MM.1S (cell line): ENCODE measurements at places on chromosomes 1 and 21.

DNA sequence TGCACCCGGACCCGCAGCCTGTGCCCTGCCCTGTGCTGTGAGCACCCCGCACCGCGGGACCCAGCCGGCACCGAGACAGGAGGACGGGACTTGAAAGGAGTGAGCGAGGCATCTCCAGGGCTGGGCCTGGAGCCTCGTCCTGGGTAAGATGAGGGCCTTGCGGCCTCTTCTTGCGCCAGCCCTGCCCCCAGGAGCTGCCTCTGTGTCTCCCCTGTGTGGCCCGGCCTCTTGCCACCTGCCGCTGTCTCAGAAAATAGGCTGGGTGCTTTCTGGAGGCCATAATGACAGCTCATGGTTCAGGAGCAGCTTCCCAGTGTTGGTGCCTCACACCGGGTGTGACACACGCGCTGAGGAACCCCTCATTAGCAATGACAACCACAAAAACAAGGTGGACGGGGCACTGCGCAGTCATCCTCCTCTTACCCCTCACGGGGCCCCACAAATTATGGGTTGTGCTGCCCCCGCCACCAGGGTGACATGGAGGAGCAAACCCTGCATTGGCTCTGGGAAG lies 161.5 kb upstream of the C1orf174 start:
- no peak for DNase-seq

- DNase-seq = peak; percentile 45
Measured at GRCh38 chr1:228463559-228464455, 23.4 kb upstream of the RNF187 start.

DNA sequence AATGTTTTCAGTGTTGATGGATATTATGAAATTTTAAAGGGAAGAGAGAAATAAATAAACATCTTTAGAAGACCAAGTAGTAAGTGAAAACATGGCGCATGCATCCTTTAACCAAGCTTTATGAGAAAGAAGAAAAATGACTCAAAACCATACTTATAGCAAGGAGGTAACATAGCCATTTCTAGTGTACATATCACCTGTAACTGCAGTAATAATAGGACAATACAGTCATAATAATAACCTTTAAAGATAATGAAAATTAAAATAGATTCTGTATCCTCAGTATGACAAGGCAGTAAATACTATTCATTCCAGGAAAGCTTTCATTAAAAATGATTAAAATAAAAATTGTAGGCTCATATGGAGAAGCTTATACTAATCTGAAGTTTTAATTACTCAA lies 141.2 kb downstream of the COL24A1 start:
- no peak for DNase-seq

DNA sequence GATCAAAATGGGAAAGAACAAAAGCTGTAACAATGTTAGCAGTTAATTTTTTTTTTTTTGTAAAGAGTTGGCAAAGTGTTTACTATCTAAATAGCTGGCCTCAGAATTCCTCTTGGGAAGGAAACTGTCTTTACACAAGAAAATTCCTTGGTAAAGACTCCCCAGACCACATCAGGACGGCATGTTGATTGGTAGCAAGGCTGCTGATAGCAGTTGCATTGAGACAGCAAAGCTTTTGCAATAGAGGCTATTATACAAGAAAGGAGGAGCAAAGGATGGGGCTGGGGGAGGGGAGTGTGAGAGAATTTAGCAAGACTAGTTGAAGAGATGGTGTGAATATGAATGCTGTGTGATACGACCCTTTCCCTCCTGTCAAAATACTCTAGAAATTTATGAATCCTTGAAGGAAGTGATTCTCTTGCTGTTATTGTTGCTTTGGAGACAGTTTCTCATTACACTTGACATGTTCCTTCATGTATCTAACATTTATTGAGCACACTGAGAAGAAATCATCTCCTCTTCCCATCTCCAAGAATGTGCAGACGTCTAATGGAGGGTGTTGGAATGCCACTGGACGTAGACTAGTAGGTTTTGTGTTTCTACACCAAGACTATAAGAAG lies 355.6 kb downstream of the SIPA1L2 start:
- no peak for DNase-seq

GRCh38 chr1:63612564-63612963 lies 19.4 kb downstream of the PGM1 start:
- DNase-seq = no peak

- DNase-seq = no peak
Measured at GRCh38 chr1:169288011-169288414, 79.6 kb downstream of the NME7 start.

- DNase-seq = no peak
Measured at GRCh38 chr1:63782982-63783381, 9.2 kb downstream of the ROR1 start.

DNA sequence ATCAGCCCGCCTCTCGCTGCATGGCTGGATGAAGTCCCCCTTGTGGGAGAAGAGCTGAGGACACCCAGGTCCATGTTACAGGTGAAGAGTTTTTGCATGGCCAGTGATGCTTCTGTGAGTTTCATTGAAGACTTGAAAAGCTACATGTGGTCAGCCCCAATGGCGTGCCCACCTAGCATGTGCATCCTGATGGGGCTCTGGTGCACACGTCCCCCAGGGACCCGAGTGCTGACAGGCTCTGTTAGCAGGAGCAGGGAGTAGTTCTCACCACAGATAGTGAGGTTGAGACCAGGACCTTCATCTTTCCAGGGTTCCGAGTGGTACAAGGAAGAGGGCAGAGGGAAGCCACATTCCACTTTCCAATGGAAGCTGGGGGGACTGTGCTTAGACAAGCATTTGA lies 184.8 kb upstream of the C1orf174 start:
- no peak for DNase-seq

DNA sequence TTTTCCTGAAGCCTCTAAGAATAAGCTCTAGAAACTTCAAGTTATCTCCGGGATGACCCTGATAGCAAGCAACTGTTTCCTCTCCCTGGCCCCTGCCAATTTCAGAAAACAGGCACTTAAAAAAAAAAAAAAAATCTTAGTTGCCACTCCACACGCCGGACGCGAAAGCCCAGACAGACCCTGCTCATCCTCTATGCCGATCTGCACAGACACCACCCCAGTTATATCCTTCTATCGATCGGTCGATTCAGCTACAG lies 1.7 kb downstream of the ANP32E start:
- DNase-seq = no peak

DNA sequence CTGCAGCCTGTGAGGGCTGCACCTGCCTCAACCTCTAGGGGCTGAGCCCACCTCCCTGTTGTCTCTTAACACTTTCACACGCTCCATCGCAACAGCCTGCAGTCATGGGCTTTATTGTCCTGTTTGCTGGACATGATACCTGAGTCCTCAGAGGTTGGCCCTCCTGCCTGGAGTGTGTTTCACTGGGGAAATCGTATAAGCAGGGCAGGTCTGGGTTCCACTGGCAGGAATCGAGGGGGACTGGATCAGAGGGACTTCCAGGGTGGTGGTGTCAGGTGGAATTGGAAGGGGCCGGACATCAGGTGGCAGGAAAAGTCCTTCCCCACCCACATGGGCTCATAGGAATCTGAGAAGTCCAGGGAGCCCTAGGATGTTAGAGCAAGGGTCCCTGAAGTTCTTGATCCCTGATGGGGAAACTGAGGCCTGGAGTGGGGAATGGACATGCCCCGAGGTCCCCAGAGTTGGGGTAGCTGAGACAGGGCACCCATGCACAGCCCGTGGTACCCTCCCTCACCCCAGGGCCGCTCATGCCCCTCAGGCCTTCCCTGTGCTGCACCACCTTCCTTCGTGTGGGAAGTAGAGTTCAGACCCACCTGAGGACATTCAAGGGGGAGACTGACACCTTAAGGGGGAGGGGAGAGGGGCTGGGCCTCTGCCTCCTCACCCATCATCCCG lies 66.6 kb downstream of the PIK3CD start:
- no peak for DNase-seq

- DNase-seq = no peak
Measured at GRCh38 chr1:10768552-10768951, 27.9 kb downstream of the CASZ1 start.

- no peak for DNase-seq
Measured at GRCh38 chr21:44716984-44717383, 5.6 kb upstream of the TSPEAR start.

GRCh38 chr1:216812966-216813365 lies 89.7 kb upstream of the ESRRG start:
- DNase-seq = no peak

- DNase-seq = no peak
Measured at GRCh38 chr1:7857985-7858384, 5.1 kb upstream of the UTS2 start.
